ENCODE measurements at places on chromosomes 2 and 18.

- no peak for DNase-seq
Measured at GRCh38 chr18:53911200-53911599, 313.3 kb downstream of the MBD2 start.

GRCh38 chr18:31252522-31252921, 65.4 kb upstream of the DSG1 start:
- no peak for DNase-seq

- no peak for DNase-seq
Measured at GRCh38 chr2:134555411-134555810, 163.4 kb downstream of the TMEM163 start.

DNA sequence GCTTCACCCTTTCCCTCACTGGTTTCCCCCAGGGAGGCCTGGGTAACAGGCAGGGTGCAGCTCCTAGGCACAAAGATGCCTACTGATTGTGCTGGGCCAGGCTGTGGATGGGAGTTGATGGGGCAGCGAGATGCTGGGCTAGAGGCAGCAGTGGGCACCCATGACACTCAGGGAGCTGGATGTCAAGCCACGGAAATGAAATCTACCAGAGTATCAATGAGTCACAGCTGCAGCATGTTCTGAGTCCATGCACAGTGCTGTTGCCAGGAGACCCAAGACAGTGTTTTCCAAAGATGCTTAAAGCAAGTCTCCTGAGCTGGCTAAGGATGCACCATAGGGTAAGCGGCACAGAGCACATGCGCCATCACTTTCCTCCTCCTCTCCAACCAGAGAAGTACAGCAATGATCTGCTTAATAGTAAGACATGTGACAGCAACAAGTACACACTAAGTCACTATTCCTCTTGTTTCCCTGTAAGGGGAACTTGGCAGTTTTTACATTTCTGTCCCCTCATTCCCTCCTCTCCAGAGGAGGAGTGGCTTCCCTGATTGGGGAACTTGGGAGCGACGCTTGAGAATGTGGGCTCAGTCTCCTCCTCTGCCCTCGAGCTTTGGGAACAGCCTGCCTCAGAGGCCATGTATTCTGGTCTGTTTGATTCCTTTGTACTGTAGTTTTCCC, 57.2 kb downstream of the CDC42EP3 start:
- DNase-seq = peak; percentile 76

DNA sequence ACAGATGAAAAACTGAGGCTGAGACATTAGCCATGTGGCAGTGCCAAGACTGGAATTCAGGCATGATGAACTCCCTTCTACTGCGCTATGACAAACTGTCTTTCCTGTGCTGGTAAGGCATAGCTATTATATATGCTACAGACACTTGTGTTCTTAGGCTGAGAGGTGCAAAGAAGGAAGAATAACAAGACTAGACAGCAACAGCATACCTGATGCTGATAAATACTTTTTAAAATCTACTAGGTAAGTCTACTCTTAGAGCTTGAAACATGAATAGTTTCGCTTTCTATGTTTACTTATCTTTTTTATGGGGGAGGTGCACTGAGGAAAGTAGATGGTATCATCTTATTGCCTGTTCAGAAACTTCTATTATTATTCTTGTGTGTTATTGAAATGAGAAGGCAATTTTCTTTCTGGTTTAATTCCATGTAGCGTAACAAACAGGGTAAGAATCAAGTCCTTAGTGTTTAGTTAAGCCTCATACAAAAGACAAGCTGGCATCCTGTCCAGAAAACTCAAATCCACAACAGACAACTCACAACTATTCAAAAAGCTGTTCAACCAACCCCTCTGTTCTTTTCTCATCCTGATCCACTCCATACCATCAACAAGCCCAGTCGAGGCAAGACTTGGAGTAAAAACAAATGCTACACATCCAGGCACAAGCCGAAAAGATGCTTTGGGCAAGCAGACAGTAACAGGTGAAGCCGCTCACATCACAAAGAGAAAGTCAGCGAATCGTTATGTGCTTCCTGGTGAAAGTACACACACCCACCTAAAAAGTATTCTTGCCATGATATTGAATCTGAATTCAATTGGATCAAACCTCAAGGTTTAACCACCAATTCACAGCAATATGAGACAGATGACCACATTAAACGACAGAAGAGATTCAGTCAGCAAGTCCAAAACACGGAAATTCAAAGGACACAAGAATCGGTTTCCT, 1.5 kb downstream of the TTC32 start:
- no peak for DNase-seq

Measured in skeletal muscle cell (primary cell).